ENCODE measurements at places on chromosomes 12 and 14.

GRCh38 chr14:70317969-70318634 lies 41.4 kb downstream of the COX16 start:
- DNase-seq, result peak; percentile 54

DNA sequence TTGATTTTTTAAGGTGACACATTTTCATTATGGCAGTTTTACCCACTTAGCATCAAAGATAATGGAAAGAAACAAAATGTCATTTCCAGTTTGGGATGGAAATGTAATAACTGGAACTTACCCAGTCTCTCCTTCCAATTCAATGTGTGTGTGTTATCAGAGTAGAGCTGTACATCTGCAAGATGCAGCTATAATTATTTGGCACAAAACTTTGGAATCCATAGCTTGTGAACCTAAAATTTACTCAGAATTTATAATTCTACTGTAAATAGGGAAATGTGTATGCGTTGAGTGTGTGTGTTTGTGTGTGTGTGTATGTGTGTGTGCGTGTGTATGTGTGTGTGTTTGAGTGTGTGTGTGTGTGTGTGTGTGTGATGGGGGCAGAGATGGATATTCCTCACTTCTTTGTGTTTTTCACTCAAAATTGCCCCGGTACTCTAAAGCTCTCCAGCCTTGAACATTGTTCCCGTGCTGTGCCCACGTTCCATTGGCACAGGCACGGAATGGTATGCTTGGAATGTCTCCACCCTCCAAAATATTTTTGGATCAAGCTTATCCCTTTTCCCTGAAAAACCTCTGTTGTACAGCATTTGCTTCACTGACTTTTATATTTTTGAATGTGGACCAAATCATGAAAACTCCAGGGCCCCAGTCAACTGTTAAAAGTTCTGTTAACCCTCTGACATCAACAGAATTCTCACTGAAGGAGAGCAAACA lies 150.2 kb upstream of the BMP4 start:
- DNase-seq, result no peak

- peak; percentile 7 for DNase-seq
These were observed 43.5 kb upstream of the P2RX7 start for GRCh38 chr12:121089031-121089812.

GRCh38 chr12:124231980-124232653 lies 62.8 kb upstream of the RFLNA start:
- no peak for DNase-seq

GRCh38 chr14:94474581-94475031 lies 1.4 kb downstream of the SERPINA9 start:
- DNase-seq, result no peak

DNA sequence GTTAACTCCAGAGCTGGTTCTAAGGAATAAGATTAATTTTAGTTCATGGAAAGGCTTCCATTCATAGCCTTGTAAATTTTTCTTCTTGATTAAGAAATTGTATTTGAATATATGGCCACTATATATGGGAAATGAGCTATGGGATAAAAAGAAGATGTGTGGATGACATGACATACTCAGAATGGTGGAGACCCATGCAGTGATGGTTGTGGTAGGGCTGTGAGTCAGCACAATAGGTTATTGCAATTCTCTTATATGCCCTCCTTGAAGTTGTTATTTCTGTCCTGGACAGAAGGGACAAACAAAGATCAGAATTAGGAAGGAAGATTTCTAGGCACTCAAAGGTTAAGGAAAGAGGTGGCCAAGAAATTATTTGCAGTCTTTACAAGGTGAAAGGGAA lies 21.5 kb downstream of the RASSF9 start:
- DNase-seq, result no peak

DNA sequence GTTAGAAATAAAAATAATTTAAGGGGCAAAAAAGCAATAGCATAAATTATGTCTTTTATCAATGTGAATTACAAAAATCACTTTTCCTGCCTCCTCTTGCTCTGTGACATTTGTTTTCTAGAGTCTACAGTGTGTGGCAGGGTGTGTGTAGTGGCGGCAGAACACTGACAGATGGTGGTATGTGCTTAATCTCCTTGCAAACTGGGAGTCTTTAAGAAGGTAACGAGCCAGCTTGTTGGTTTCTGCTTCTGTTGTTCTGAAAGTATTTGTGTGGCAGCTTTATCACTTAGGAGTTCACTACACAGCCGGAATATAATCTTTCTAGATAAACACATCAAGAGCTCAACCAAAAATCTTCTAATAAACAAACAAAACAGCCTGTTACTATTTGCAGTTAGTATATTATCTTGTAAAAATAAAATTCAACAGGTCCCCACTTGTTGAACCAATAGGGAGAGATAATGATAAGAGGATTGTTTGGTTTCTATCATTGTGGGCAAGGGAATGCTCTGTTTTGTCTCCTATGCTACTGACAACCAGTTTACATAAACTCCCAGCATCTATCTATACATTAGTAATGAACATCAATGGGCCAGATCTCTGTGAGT lies 13.0 kb downstream of the CDKL1 start:
- DNase-seq, result peak; percentile 59

DNA sequence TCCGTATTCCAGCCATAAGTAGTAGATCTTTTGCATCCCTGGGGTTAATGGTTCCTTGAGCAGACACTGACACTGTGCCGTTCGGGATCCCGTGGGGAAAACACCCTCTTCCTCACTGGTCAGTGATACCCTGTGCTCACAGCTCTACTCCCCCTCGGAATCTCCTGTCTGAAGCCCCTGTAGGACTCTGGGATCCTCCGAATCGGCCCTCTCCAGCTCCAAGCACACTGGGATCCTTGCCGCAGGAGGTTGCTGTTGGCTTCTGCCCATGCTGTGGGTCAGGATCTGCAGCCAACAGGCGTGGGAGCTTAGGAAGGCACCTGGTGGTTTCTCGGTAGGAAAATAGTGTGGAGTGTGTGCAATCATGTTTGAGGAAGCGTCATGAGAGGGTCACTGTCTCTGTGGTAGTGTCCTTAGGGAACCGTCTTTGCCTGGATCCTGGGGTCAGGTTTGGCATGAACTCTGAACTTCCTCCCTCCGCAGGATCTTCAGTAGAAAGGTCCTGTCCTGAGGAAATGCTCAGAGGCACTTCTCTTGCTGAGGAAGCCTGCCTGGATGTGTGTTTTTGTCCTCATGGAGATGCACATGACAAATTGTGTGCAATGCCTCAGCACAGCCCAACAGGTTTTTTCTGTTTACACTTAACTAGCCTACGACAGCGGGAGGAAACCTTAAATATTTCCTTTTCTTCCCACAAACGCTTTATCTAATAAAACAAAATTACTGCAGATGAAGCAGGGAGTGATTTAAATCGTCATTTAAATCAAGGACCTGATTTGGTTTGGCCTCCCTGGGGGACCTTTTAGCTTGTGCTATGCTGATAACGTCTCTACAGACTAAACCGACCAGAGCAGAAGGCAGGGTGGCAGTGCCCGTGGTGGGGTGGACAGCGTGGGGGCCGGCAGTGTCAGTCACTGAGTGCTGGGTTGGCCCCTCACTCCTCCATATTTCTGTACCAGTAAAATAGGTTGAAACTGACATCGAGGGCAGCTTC lies 18.7 kb downstream of the FBXL14 start:
- peak; percentile 85 for DNase-seq

- no peak for DNase-seq
These were observed 68.5 kb upstream of the AMN1 start for GRCh38 chr12:31797230-31797872.

GRCh38 chr12:124930586-124930985 lies 16.1 kb upstream of the UBC start:
- no peak for DNase-seq

DNA sequence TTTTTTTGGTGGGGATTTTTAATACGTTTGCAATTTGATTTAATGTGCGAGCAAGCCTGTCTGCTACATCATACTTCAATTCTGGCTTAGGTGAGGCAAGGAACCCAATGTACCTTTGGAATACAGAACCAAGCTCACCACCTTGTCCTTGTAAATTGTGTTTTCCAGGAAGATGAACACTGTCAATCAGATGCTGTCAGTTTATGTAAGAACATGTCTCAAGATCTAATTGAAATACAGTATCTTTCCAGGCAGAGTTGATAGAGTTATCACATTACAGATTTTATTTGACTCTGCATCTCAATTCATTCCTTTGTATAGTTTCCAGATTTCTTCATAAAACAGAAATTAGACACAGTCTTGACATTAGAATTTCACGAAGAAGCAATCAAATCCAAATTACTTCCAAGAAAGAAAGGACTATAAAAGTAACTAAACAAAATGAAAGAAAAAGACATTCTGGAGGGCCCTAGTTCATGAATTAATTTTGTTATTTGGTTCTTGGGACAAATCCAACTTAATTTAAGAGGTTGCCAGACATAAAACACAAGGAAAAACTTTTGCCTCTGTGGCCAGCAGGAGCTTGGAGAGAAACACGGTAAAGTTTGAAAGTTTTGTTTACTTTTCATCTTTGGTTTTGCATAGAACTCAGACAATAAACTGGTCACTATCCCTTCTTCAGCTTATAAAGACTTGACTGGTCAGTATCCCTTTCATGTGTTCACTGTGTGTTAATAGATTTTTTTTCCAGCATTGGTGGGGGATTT lies 16.4 kb upstream of the MED13L start:
- DNase-seq, result no peak

DNA sequence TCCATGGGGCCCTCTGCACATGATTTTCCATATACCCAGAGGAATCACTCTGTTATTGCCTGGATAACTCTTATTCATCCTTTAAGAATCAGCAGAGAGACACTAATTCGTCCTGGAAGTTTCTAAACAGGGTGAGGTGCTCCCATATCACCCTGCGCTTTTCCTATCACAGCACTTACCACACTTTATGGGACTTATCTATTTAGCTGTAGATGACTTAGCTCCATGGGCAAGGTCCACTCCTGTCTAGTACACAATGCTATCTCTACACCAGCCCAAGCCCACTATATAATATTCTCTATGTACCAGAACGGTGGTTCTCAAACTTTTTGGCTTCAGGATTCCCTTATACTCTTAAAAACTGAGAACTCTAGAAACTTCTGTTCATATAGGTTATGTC lies 111.7 kb downstream of the EFCAB11 start:
- no peak for DNase-seq

DNA sequence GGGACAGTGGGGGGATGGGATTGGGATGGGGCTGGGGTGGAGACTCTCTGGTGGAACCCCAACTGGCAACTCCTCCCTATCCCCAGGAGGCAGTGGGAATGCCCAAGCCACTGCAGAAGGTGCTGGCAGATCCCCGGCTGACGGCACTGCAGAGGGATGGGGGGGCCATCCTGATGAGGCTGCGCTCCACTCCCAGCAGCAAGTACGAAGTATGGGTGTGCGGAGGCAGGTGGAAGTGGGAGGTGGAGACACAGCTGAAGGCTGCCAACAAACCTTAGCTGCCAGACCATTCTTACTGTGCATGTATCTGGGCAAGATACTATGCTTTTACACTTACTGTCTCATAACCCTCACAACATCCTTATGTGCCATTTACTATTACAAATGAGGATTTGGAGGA lies 8.2 kb downstream of the ARHGEF40 start:
- no peak for DNase-seq

DNA sequence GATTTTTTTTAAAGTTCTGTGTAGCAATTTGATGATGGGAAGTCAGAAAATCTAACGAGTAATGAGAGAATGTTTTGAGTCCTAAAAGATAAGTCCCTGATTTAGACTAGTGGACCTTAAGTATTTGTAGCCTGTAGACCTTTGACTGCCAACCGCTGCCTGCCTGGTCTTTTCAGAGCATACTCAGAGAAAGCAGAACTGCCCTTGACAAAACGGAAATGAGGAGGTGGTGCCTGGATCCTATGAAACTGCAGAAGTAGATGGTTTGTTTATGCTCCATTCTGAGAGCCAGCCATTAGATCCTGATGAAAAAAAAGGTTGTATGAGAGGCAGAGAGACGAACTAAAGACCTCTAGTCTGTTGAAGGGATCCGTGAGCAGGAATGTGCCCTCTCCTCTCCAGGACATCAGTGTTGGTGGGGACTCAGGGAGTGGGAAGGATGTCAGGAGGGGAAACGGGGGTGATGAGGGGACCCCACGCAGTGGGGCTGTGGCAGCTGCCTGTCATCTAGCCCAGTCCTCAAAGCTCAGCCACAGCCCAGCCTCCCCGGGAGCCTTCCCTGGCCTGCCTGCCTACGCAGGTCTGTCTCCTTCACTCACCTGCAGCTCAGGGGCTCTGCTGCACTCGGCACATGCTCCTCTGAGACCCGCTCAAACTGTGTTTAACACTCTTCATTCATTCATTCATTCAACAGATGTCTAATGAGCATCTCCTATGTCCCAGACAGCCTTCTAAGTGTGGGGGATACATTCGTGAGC lies 447.5 kb downstream of the AACS start:
- no peak for DNase-seq

DNA sequence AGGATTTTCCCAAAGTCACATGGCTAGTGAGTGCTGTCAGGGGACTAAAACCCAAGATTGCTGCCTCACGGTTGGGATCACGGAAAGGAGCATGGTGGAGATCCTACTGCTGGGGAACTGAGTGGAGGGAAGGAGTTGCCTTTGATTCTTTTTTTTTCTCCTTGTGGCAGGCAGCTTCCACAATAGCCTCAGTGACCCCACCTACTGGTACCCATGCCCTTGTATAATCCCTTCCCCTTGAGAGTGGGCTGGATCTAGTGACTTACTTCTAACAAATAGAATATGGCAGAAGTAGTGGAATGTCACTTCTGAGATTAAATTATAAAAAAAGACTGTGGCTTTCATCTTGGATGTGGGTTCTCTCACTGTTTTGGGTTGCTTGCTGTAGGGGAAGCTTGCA lies 135.7 kb downstream of the DICER1 start:
- DNase-seq, result no peak

GRCh38 chr14:91977884-91978283 lies 30.4 kb upstream of the FBLN5 start:
- no peak for DNase-seq

DNA sequence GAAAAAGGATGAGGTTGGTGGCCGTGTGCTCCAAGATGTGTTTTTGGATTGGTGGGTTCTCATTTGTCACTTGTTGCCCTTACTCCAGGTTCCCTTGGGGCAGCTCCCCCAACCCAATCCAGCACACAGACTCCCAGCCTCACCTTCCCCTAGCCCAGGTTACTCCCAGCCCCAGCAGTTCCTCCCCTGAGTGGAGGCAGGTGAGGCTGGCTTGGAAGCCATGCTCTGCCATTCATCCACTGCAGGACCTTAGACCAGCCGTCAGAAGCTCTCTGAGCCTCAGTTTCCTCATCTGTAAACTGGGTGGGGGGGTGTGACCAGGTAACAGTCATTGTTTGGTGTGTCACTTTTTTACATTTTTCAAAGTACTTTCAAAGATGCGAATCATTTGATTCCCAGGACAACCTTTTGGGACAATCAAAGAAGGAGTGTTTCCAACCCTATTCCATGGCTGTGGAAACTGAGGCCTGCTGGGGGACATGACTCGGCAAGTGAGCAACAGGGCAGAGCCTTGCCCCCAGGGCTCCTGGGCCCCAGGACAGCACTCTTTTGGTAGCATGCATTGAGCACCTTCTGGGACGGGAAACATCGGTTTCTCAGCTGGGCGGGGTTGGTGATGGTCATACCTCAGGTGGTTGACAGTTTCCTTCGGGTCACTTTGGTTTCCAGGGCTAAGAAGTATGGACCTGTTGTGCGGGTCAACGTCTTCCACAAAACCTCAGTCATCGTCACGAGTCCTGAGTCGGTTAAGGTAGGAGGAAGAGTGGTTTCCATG lies 7.2 kb downstream of the CYP46A1 start:
- no peak for DNase-seq

All from amniotic epithelial cell (primary cell).